Uterus (tissue), 4 donors: ENCODE measurements at places on chromosomes 5 and 9. TPM values are rescaled to one million over a fixed set of nuclear protein-coding genes. Genes with fewer than 3 reads are reported as not detected.

Gene LOX
- 31.5 TPM for total RNA-seq

Gene IFNA13
- not detected for total RNA-seq

Gene EFNA5
- 1.2 TPM for total RNA-seq

Gene SPINK6
- not detected for total RNA-seq

Gene GZMA
- total RNA-seq: 1.7 TPM

Gene NAIP
- total RNA-seq: 25.6 TPM

Gene CDH18
- not detected for total RNA-seq

Gene ZNF608
- 67.9 TPM for total RNA-seq
